ENCODE measurements at places on chromosomes 1 and 21.

GRCh38 chr1:7341145-7341905 lies 429.8 kb upstream of the VAMP3 start:
- DNase-seq: no peak

- no peak for DNase-seq
Measured at GRCh38 chr1:99529002-99529401, 116.9 kb upstream of the PALMD start.

DNA sequence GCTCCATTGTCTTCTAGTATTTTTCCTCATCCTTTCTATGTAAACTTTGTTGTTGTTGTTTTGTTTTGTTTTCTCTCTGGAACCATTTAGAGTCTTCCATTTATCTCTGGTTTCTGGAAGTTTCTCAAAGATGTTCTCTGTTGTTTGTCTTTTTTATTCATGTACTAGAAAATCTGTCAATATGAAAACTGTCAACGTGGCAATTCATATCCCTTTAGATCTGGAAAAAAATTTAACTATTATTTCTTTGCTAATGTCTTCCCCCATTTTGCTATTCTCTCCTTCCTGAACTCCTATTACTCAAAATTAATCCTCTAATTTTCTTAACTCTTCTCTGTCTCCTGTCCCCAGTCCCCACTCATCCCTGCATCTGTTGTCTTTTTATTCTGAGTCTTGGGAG lies 55.9 kb upstream of the LRRN2 start:
- DNase-seq: no peak

DNA sequence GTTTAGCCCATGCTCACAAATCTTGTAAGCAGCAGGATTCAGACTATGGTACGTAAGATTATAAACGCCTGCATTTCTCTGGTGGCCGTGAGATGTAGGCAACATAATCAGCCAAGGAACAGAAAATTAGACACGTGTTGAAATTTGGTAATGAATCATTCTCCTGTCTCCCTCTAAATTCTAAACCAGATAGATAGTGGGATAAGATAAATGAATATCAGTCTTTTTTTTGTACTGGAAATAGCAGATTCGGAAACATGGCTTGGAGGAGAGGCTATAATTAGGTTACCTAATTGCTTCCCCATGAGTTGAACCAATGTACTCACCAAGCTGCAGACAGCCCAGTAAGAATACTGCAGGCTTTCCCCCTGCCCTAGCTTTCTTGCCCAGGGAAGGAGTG lies 172.3 kb downstream of the TGFB2 start:
- no peak for DNase-seq

- DNase-seq: no peak
Measured at GRCh38 chr1:40362699-40363098, 10.8 kb upstream of the SMAP2 start.

GRCh38 chr1:36784147-36784859 lies 250.0 kb downstream of the GRIK3 start:
- no peak for DNase-seq

DNA sequence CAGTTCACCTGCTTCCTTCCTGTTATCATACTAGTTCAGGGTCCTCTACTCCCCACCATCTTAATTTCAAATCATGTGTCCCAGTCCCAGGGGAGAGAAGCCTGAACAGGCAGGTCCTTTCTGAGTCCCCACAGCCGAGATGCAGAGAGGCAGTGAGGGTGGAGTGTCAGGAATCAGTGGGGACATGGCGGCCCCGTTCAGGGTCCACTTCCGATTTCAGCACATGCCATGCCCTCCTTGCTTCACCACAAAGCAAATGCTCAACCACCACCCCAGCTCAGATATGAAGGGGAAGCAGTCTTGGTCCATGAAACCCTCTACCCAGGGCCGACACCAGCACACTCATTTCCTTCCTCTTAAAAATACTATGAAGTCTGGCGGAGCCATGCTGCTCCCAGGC lies 5.2 kb upstream of the SEMA4A start:
- DNase-seq: no peak

DNA sequence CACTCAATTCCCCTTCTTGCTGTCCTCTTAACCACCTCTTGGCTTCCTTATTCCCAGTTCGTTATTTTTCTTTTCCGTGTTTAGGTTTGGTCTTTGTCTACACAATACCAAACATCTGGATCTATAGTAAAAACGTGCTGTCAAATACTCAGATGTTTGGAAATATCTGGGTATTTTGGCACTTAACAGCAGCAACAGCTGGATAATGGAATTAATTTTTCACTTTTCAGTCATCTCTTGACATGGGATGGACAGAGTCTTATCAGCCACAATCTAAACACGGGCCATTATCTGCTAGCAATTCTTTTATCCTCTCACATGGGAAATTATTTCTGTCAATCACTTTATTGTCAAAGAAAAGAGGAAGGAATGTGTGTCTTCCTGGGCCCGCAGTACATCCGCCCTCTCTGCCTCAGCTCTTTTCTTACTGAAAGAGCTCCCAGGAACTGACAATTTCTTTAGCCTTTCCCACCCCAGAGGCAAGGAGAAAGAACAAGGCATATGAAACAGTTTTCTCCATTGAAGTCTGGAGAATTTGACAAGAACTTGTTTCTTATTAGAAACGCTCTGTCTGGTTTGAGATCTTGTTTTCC lies 13.4 kb downstream of the NHLH2 start:
- DNase-seq: no peak

DNA sequence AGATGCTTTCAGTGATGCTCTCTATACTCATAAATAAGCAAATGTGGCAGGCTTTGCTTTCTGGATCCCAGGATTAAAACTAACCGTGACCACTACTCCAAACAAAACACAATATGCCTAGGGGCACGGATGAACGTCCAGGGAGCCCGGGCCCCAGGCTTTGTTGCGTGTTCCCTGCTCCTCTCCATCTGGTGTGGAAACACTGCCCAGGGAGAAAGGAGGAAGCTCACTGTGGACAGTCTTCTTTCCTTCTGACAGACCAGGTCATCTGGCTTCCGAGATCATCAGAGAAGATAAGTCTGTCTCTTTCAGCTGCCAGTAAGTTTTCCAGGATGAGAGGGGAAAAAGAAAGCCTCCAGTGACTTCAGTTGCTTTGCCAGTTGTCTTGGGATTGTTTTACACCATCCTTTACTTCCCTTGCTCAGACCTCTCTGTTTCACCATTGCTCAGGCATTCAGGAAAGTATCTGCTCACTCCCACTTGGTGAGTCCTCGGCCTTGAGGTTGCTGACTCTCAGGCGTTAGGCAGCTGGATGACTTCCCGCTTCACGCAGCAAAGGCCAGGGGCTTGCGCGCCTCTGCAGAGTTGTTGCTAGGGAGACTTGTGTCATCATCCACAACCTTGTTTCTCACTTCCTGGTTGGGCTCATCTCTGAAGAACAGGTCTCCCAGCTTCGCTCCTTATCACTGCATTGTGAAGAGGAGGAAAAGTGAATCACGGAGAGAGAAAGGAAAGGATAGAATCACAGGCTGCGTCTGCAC lies 20.6 kb upstream of the PGD start:
- DNase-seq: no peak

DNA sequence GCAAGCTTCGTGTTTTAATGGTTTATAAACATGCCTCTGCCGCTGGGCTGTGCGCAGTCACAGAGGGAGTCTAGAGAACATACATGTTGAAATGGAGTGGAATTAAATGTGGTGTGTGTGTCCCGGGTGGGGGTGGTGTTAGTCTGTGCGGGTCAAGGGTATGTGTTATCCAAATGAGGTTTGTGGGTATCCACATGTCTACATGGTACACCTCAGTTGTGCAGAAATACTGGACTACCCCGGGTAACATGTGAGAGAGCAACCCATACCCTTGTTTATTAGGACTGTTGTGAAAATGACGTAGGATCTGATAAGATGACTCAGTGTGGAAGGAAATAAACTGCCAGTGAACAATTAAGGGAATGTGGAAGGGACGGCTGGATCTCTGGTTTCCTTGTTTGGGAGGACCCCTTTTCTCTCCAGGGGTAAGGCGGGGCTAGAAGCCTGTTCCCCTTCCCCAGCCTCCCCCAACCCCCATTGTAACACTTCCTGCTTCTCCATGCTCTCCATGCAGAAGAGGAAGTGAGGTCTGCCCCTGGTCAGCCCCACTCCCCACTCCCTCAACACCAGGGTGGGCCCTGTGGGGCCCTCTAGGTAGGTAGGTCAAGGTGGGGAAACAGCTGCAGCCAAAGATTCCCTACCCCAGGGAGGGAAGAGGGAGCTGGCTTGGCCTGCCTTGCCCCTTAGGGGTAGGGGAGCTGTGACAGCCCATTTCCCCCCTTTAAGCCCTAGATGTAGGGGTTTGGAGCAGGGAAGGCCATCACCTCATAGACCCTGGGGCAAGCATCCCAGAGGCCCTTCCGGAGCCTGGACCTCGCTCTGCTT lies 690 bp downstream of the EPS8L3 start:
- DNase-seq: no peak

All from effector CD4-positive, alpha-beta T cell (primary cell).